Ecto neural progenitor cell (in vitro differentiated cells): ENCODE measurements at places on chromosomes 1 and 21.

GRCh38 chr1:218751208-218751948, 406.2 kb downstream of the TGFB2 start:
- no peak for DNase-seq

GRCh38 chr1:33305816-33306652, 14.9 kb downstream of the A3GALT2 start:
- DNase-seq = no peak

DNA sequence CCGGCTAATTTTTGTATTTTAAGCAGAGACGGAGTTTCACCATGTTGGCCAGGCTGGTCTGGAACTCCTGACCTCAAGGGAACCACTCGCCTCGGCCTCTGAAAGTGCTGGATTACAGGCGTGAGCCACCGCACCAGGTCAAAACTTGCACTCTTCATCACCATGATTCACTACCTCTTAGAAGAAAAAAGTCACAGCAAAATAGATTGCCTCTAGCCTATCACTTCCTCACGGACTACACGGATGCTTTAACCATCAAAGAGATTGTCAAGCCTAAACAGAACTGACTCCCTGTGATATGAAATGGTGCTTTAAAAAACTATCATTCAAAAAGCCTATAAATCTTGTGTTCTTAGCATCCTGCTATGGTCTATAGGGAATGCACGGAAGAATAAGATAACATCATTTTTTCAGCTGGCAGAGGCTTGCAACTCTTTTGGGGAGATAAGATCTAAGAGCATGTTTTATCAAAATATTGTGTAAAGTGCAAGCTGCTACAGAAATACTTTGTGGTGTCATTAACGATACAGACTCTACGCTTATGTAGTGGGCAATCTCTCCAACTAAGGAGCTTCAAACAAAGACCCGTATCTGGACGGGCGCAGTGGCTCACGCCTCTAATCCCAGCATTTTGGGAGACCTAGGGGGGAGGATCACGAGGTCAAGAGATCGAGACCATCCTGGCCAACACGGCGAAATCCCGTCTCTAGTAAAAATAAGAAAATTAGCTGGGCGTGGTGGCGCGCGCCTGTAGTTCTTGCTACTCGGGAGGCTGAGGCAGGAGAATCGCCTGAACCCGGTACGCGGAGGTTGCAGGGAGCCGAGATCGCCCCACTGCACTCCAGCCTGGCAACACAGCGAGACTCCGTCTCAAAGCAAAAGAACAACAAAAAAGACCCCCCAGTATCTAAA, 966 bp downstream of the TFB2M start:
- DNase-seq = no peak

DNA sequence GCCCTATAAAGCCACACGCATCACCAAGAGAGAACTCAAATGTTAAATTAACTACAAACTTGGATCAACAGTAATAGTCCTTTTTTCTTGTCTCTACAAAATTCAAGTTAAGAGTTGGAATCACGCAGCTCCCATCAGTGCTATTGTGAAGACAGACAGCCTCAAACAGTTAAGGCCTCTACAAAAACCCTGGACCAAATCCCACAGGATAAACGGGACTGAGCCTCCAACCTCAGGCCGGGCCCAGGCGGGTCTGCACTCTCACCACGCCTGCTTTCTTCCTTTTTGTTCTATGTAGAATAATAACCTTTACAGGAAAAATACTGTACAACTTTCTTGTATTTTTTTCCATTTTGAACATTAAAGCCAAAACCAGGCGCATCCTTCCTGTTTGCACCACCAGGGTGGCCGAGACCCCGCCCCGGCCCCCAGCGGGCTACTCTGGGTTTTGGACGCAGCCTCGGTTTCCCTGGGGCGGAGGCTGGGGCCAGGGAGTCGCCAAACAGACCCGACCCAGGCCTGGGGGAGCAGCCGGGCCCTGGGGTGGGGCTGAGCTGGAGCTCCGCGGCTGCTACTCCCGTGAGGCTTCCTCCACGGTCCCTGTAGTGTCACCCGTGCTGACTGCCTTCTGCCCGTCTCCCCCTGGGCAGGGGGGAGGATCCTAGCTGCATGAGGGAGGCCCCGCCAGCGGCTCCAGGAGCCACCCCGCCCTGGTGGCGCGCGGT, 158.4 kb downstream of the CASZ1 start:
- DNase-seq = no peak

DNA sequence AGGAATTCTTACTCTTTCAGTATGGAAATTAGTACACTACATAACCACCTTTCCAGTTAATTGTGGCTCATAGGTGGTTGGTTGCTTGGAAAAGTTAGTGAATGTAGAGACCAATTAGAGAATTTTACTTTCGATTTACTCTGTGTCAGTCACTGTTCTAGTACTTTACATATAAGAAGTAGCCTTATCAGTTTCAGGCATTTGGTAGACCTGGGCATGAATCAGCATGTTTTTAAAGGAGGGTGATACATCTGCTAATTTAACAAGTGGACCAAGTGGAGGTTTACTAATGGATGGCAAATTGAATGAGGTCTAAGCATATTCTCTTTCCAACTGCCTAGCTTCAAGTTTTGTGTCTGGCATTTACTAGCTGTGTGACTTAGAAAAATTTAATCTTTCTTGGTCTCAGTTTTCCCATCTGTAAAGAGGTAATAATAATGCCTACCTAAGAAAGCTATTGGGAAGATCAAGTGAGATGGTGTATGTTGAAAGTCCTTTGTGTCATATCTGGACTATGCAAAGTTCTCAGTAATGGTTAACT, 1158.6 kb downstream of the PLA2G4A start:
- no peak for DNase-seq

- DNase-seq = no peak
These were observed 11.9 kb downstream of the LYPLAL1 start for GRCh38 chr1:219185486-219186117.

DNA sequence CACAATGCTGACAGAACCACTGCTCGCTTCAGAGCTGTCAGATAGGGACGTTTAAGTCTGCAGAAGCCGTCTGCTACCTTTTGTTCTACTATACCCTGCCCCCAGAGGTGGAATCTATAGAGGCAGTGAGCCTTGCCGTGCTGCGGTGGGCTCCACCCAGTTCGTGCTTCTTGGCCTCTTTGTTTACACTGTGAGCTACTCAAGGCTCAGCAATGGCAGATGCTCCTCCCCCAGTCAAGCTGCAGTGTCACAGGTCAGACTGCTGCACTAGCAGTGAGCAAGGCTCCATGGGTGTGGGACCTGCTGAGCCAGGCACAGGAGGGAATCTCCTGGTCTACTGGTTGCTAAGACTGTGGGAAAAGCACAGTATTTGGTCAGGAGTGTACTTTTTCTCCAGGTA, 47.1 kb downstream of the LEPR start:
- peak; percentile 81 for DNase-seq

DNA sequence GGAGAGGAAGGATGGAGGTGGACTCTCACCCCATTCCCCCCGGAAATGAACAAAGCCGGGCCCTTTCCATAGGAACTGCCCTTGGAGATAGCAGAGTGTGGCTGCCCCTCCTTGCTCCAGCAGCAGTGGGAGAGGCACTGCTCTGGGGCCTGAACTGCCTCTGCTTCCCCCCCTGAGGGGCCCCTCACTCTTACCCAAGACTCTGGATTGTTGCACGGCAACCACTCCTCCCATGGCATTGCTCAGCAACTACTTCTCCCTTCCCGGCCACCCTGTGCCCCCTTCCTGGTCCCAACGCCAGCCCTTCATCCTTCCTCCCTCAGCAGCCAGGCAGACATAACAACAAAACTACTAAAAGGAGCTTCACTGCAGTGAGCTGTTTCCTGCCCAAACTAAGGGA, 3.0 kb upstream of the ACKR1 start:
- DNase-seq = no peak

DNA sequence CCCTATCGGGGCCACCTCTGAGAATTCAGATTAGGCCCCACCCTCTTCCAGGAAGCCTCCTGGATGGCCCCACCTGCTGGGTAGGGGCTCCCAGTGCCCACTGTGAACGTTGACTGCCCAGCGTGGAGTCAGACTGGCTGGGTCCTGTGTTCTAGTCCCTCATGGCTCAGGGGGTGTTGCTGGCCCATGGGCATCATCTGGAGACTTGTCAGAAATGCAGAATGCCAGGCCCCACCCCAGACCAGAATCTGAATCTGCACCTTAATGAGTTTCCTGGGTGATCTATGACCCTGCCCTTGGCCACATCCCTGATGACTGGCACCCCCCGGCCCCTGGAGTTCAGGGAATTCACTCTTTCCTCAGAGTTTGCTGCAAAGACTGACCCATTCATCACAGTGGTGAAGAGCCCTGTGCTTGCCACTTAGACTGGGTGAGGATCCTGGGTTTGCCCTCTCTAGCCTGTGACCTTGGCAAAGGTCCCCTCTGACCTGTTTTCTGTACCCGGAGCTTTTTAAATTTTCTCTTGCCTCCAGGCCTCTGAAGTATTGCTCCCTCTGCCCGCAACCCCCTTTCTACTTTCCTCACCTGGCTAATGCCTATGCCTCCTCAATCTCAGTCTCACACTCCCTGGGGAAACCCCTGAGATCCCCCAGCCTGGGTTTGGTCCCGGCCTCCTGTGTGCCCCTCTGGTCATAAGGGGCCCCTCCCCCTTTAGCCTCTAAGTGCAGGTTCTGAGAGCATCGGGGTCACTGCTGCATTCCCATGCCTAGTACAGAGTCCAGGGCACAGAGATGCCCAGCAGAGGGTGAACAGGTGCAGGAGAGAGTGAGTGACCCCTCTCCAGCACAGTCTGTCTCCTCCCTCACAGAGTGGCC, 184.2 kb downstream of the MATN1 start:
- DNase-seq = no peak

- DNase-seq = no peak
These were observed 41.6 kb downstream of the RGS21 start for GRCh38 chr1:192358402-192358801.

DNA sequence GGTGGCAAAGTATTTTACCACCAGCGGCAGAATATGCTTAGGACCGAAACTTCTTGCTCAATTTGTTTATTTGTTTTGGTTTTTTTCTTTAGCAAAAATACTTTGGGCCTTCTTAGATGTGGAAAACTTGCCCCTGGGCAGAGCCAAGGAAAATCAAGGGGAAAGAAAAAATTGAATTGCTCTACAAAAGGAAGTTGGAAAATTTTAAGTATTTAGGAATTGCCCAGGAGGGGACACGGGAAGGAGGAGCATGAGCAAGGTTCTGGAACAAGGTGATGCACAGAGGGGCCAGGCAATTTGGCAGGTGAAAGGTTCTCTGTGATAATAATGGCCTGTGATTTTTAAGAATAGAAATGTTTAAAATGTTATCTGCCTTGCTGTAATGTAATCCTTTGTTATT, 28.6 kb downstream of the SGIP1 start:
- no peak for DNase-seq

DNA sequence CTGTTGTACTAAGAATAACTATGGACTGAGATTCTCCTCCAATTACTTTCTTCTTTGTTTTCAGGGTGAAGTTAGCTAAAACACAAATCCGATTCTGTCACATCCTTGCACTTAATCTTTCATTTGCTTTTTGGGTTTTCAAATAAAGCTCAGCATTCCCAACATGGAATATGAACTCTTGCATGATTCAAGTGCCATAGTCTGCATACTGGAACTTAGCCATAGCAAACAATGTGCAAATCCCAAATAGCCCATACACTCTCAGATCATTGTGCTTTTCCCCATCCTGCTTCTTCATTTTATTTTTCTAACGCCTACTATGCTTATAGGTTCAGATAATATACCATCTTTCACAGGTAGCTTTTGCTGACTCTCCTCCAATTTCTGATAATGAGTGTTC, 455.8 kb upstream of the PRMT6 start:
- DNase-seq = no peak

DNA sequence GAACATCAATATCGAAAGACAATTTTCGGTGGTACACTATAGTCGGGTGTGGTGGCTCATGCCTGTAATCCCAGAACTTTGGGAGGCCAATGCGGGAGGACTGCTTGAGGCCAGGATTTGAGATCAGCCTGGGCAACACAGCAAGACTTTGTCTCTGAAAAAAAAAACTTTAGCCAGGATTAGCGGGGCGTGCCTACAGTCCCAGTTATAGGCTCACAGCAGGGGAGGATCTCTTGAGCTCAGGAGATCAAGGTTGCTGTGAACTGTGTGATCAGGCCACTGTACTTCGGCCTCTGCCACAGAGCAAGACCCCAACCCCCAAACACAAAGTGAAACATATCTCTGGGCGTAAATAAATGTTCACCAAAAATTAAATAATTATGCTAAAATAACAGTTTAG, 1.6 kb downstream of the TADA1 start:
- DNase-seq = no peak

- peak; percentile 43 for DNase-seq
These were observed 22.0 kb downstream of the COL6A1 start for GRCh38 chr21:46003575-46004007.

DNA sequence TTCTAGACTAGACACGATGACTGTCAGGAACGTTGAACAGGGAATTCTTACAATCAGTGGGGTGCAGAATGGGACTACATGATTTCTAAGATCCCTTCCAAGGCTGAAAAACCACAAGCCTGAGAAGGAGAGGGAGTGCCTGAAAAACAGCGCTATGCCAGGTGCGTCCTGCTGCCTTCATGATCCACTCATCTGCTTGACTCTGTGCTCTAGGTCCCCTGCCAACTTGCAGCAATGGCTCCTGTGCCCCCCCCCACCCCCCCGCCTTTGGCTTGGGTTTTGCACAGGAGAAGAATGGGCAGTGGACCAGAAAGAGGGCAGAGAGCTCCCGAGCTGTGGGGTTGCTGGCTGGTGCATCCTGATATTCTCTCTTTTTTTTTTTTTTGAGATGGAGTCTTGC, 5.9 kb downstream of the SLC2A7 start:
- DNase-seq = no peak

- no peak for DNase-seq
These were observed 31.4 kb upstream of the WASF2 start for GRCh38 chr1:27521336-27521831.

DNA sequence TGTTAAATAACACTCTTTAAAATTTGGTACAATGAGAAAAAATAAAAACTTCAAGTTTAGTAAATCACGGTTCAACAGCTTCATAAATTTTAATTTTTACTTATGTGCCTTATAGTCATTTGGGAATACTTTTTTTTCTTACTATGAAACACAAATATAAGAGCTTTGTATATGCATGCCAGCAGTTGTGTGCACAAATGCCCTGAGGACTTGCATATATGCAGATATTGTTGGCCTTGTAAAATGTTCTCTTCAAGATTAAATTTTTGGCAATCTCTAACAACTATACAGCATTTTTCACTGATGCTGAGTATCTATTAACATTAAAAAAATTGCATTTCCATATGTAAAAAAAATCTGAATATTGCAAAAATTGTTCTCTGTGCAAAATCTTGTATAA, 458.7 kb upstream of the BRINP3 start:
- DNase-seq = no peak

DNA sequence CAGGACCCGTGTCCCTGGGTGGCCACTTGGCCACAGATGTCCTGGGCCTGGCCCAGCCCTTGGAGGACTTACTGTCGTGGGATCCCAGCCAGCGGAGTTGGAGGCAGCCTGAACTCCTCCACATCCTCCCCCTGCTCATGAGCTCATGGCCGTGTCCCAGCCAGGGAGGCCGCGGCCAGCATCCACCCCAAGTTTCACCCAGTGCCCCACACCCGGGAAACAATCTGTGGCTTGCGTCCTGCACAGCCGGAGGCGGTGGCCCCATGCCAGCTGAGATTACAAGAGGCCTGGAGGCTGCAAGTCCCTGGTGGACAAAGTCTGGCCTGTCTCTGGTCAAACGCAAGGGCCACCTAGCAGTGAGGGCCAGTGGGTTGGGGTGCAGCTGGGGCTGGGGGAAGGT, 27.5 kb upstream of the TMEM52 start:
- no peak for DNase-seq

GRCh38 chr1:51990478-51990965, at the start of gene RAB3B:
Gene RAB3B (minus strand): TSS chr1:51990700. CDS start chr1:51977117, 13,583 bp downstream.
- DNase-seq = peak; percentile 94
